NT2/D1 (cell line): ENCODE measurements at places on chromosomes 16 and 17.

DNA sequence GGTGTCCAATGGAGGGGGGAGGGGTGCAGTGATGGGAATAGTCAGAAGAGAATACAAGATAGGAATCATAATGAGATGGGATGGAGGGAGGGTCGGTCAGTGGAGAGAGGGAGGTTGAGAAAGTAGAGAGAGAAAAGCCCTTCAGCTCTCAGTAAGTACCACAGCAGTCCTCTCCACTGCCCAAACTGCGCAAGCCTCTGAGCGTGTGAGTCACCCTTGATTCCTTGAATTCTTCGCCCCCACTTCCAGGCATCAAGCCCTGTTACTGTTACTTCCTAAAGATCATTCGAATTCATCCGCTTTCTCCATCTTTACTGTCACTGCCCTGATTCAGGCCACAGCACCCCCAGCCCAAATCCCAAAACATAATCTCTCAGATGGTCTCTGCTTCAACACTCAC, 2.5 kb downstream of the GUCY2D start:
- no peak for DNase-seq

- no peak for DNase-seq
These were observed 985 bp upstream of the ZNF213 start for GRCh38 chr16:3133844-3134243.

GRCh38 chr16:11089504-11090124, 145.2 kb downstream of the CLEC16A start:
- no peak for DNase-seq

- DNase-seq = no peak
These were observed 1.6 kb downstream of the EIF4A3 start for GRCh38 chr17:80145076-80146075.

- DNase-seq = no peak
These were observed 44.2 kb downstream of the WDR45B start for GRCh38 chr17:82603981-82604448.

GRCh38 chr16:16157166-16157565, 66.1 kb downstream of the ABCC6 start:
- DNase-seq = no peak

DNA sequence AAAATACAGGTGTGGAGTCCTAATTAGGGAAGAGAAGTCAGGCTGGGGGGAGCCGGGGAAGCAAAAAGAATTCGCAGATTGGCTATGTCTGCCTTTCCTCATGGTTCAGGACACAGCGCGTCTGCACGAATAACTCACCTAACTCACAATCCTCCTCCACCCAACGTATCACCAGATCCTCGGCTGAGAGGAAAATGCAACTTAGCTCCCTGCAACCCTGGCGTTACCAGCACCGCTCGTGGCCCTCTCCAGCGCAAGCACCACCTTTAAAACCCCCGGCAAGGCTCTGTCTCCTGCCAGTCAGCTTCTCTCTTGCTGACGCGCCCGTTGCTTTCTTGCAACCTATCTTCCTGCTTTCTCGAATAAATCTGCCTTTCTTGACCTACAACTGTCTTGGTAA, 49.8 kb upstream of the METRNL start:
- no peak for DNase-seq
